Stimulated activated CD8-positive, alpha-beta memory T cell treated with anti-CD3 and anti-CD28 coated beads, Interleukin-15, amount 100 ng/mL, for 1 hour (primary cell): ENCODE measurements at places on chromosomes 5 and 9.

DNA sequence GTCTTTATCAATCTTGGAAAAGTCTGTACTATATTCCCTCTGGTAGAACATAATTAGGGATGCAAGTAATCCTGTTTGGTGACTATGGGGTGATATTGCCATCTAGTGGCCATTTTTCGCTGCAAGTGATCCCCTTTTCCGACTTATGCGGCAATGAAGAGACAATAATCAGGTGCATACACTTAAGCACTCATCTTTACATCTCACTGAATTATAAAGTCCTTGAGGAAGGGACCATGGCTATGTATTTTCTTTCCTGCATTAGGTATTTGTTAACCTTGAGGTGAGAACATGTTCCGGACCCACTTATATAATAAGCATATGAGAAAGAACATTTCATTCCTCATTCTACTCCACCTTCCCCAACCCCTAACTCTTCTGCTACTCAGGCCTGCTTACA is 19.6 kb upstream of the LIX1 start:
- no peak for DNase-seq

DNA sequence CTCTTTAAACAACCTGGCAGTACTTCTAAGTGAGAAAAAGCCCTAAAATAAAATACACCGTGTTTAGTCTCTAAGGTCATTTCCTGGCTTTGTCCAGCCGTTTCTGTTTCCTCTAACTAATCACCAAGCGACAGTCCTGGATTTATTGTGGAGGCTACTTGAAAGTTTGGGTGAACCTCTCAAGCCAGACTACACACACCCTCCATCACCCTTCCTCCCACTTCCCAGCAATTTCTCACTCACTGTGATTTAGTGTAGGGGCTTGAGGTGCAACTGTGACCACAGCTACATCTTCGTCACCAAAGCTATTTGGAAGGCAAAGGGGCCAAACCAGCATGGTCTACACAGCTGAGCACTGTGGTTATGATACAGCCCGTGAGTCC is 240.0 kb upstream of the SLC24A2 start:
- no peak for DNase-seq

- DNase-seq, result no peak
Measured at GRCh38 chr9:36080519-36080918, 43.8 kb downstream of the RECK start.

DNA sequence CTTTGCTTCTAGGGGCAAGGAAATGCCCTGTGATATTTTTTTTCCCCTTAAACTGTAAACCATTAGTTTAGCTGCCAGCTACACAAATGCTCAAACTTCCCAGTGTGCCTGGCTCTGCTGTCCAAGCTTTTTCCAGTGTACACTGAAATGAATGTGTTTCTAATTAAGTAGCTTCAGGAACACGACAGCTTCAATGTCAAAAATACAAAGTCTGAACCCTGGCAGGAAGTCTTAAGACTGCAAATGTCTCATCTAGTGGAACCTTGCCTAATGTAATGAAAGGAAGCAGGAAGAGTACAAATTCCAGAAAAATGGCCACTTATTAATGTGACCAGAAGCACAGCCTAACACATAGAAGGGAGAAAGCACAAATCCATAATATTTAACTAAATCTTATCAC is 255.2 kb downstream of the CRB2 start:
- no peak for DNase-seq

DNA sequence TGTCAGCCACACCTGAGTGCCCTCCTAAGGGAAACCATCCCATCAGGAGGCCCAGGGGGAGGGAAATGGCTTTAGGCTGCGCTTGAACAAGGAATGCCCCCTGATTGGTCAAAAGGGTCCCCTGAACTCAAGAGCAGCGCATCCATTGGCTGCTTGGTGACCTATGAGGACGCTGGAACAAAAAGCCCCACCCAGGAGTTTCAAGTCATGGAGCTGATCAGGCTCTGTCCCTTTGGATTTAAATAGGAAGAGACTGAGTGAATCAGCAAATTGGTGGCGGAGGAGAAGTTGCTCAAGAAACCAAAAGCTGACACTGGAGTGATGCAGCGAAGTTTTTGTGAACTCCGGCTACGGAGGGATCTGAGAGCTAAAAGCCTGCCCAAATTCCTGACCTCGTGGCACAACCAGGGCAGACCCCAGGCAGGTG is 66.7 kb downstream of the SMIM23 start:
- no peak for DNase-seq

GRCh38 chr9:112378328-112379176 is 1.4 kb upstream of the HSDL2 start:
- no peak for DNase-seq

- no peak for DNase-seq
Measured at GRCh38 chr5:103347716-103348423, 89.3 kb downstream of the MACIR start.

- DNase-seq, result no peak
Measured at GRCh38 chr5:143279698-143280097, 123.8 kb downstream of the NR3C1 start.

GRCh38 chr5:72134226-72134899 is 27.1 kb downstream of the MAP1B start:
- no peak for DNase-seq

DNA sequence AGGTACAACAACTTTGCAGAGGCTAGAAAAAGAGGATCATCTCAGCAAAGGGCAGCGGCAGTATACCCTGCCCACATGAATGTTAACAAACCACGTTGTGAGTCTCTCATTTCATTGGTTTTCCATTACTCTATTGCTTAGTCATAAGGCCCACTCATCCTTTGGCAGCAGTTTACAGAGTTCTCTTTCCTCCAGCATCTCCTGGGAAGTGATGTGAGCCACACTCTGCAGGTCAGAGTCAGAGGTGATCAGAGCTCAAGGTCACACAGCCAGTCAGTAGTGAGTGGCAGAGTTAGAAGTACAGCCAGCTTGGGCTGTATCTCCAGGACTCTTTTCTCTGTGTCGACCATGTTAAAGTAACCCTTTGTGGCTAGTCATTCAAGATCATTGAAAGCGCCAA is 599.6 kb upstream of the GRAMD2B start:
- DNase-seq, result no peak

DNA sequence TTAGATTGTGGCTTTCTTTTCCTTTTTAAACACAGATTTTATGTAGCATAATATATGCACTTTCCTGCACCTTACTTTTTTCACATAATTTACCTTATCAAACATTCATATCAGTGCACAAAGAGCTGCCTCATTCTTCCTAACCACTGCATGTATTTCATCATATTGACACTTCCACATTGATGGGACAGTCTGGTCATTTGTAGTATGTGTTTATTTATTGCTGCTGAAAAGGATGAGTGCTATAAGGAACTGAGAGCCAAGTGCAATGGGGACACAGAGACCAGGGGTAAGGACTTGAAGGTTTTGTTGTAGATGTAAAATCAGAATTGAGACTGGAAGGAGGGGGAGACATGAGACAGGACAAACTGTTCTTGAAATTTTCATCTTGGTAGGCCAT is 193.8 kb downstream of the SMARCA2 start:
- DNase-seq, result no peak

DNA sequence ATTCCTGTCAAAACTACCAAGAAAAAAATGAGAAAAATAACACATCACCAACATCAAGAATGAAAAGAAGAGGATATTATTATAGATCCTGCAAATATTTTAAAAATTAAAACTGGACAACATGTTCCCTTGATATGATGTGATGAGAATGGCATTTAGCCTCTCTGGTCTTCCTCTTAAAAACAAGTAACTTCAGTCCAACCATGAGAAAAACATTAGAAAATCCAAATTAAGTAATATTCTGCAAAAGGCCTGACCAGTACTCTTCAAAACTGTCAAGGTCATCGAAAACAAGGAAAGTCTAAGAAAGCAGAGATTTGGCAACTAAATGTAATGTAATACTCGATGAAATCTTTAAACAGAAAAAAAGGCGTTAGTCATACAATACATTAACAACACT is 167.1 kb upstream of the SNX2 start:
- no peak for DNase-seq

- no peak for DNase-seq
Measured at GRCh38 chr5:178117923-178118701, 4.8 kb downstream of the N4BP3 start.

DNA sequence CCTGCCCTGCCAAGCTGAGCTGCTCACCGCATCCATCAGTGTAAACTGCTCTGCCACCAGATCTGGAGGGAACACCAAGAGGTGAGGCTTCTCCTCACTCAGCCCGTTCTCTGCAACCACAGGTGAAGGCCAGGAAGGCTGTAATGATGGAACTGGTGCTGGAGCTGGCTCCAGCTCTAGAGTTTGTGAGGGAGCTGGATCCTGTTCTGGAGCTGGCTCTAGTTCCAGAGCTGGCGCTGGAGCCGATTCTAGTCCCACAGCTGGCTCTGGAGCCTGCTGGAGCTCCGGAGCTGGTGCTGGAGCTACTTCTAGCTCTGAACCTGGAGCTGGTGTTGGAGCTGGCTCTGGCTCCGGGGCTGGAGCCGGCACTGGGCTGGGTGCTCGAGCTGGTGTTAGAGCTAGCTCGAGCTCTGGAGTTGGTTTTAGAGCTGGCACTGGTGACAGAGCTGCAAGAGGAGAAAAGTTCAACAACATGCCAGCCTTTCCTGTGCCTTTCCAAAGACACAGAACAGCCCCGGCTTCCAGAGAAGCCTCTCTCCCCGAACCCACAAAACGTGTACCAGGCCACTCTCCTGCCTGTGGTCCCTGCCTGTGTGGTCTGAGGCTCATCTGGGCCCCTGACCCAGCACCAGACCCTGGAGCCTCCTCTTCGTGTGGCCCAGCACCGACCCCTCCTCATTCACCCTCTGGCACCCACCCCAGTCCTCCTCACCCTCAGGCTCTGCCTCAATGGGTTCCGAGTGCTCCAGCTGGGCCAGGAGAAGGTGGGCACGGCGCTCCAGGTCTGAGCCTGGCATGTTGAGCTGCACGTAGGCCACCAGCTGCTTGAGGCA is 12.9 kb downstream of the RALGDS start:
- DNase-seq, result no peak

GRCh38 chr9:127763918-127764384 is 14.5 kb downstream of the SH2D3C start:
- no peak for DNase-seq

- no peak for DNase-seq
Measured at GRCh38 chr5:87120518-87121303, 147.0 kb upstream of the RASA1 start.

DNA sequence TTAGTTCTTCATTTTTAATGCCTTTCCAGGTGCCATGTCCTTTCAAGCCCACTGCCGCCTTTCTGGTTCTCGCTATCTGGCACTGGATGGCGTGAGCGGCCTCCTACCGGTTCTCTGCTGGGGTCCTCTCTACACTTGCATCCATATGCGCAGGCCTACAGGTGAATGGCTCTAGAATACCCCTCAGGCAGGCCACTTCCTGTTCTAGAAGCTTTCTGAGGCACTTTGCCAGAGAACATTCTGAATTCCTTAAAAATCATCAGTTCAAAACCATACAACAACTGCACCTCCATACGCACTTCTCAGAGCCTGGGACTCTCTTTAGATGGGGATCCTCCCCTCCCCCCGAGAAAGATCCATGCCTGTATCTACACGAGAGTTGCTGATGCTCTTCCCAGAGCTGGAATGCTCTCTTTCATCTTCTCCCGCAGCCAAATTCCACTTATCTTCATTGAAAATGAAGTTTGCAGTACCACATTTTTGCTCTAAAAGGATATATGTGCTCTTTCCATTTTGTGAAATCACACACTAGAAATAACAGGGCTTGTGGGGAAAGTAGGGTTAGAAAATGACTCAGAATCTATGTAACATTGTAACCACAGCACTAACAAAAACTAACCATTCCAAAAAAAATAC is 1.4 kb upstream of the LHFPL2 start:
- no peak for DNase-seq

DNA sequence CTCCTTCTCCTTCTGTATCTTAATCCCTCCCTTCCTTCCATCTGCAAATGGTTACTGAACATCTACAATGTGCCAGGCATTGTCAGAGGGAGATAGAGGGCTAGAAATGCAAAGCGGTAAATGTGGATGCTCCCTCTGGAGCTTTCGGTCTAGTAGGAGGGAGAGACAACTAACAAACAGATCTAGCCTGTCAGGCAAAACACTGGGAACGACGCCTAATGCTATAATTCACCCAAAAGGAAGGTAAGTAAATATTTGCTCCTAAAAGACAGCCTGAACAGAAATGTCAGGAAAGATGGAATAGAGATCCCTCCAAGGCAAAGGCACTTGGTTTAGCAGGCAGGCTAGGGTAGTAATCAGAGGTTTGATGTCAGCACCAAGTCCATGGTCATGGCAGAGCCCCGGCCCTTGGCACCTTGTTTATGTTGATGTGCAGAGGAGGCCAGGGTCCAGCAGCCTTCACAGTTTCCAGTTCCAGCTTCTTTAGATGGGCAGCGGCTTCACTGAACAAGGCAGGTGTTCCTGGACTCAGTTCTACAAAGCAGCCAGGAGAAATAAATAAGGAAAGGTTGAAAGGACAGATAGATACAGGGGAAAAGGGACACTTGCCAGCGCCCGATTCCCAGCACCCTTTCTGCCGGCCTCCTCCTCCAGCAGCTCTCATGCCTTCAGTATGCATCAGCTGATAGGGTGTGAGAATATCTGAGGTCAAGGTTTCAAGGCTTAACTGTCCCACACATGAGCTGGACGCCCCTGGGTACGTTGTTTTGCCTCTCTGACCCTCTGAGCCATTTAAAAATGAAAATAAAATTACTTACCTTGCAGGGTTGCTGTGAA is 46.5 kb upstream of the FRRS1L start:
- no peak for DNase-seq

GRCh38 chr5:124932791-124933600 is 186.6 kb upstream of the ZNF608 start:
- DNase-seq, result no peak

DNA sequence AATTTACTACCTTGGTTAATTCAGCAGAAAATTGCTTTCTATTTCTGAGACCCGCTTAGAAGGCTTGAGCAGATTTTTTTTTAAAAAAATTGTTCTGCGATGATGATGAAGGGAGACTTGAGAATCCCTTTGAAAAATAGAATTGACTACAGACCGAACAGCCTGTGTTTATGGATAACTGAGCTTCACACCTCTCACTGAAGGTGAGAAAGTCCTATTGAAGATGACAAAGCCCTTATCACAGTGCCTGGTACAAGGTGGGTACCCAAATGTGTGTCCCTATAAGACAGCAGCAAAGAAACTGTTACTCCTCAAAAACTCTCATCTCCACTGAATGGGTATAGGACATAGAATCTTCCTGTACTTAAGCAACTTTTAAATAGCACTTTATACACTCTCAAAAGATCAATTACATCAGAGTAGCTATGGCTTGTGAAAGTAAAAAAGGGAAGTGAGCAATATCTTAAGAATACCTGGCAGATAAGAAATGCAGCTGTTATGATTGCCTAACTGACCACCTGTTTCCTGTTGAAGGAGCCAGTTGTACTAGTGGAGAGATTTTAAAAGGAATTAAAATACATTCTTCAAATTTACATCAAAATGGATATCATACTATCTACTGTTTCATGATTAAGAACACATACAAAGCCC is 419.7 kb downstream of the CHSY3 start:
- no peak for DNase-seq
